ENCODE measurements at places on chromosomes 4 and X.

DNA sequence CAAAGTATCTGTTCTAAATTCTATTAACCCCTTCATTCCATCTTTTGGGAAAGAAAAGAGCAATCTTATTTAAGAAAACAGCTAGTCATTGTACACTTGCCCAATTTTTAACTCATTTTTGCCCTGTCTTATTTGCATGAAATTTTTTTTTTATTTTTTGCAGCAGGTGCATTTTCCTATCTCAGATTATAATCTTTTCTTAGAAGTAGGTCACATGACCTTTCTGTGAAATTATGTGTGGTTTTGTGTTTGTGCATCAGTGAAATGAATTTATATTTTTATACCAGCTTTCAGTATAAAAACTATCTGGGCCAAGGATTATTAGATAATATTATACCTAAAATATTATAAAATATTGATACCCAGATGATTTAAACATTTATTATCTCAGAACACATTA is 145.6 kb downstream of the INPP4B start:
- DNase-seq: no peak

DNA sequence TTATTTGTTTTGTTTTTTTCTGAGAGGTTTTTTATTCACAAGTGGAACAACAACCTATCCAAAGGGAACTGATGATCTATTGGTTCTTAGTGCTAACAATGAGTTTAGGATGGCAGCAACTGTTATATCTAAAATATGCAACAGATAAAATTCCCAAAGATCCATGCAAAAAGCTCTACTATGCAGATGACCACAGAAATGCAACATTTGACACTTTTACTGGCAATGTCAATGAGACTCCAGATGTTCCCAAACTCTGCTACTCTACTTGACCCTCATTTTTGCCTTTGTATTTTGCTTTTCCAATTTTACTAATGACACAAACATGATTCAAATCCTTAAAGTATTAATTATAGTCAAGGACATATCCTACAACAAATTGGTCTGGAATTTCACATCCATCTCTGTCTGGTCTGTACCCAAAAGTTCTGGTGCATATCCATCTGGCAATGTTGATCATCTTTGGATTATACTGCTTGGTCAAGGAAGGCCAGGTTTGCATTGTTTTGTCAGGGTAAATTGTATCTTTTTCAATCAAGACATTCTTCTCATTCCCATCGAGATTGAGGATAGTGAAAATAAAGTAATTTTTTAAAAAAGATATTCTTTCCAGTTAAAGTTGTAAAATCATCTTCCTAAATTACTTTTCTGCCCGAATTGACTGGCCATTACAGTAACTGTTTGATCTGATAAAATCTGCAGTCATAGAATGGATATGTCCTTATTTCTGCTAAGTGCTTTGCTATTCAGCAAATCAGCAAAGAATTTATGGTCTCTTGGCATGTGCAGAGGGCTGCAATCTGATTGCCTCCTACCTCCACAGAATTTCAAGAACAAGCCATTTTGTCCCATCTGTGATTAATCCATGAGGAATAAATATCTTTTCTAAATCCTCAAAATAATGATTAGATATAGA is 73.6 kb downstream of the FGFBP1 start:
- no peak for DNase-seq

DNA sequence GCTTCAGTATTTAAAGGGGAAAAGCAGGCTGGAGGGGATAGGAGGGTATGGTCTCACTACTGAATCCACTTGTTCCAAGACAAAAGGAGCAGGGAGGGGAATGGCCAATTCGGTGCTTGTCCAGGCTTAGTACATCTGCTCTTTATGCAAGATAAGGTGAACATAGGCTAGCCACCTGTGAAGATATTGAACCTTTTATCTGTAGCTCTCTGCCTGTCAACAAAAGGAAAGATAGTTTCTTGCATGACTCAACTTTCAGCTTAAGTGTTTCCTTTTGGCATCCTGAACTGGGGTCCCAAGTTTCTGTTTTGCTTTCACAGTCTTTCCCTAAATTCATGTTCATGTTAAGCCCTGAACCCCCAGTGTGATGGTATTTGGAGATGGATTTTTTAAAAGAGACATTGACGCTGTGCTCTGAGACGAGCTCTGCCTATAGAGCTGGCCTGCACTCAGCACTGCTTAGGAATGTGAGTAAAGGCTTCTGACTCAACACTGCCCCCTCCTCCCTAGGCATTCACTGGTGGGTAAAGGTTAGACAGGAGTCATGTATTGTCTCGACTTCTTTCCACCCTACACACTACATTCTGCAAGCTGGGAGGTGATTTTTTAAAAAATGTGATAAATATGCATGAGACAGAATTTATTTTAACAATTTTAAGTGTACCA is 28.2 kb downstream of the FAM149A start:
- peak; percentile 12 for DNase-seq

GRCh38 chrX:153765138-153766079 is 1.4 kb downstream of the PLXNB3 start:
- no peak for DNase-seq

DNA sequence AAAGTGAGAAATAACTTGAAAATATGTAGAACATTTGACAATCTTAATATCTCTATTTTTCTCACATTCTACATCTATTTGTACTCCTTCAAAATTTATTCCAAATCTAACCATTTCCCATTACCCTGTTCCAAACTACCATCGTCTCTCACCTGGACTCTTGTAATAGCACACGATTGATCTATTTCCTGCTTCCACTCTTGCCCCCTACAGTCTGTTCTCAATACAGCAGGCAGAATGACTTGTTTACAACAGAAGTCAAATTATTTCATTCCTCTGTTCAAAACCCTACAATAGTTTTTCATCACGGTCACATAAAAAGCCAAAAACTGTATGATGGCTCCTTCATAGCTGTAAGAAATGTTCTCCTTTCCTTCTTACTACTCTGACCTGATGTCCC is 21.1 kb upstream of the LUZP4 start:
- no peak for DNase-seq

- DNase-seq: no peak
Observed at GRCh38 chr4:186404562-186405134, 138.7 kb downstream of the F11 start.

DNA sequence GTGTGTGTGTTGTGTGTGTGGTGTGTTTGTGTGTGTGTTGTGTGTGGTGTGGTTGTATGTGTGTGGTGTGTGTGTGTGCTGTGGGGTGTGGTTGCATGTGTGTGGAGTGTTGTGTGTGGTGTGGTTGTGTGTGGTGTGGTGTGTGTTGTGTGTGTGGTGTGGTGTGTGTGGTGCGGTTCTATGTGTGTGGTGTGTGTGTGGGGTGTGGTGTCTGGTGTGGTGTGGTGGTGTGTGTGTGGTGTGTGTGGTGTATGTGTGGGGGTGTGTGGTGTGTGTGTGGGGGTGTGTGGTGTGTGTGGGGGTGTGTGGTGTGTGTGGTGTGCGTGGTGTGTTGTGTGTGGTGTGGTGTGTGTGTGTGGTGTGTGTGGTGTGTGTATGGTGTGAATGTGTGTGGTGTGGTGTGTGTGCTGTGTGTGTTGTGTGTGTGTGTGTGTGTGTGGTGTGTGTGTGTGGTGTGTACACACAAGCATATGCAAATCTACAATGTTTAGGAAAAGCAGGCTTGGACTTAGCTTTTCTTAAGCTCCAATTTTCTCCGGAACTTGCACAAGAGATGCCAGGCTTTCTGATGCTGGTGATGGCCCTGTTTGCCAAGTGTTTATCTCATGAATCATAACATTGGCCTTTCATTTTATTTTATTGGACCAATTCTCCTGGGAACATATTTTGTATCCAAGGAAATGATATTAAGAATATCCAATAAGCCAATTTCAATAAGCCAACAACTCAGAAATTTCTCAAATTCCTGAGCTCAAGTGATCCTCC is 148.7 kb downstream of the SPATA18 start:
- DNase-seq: peak; percentile 79

DNA sequence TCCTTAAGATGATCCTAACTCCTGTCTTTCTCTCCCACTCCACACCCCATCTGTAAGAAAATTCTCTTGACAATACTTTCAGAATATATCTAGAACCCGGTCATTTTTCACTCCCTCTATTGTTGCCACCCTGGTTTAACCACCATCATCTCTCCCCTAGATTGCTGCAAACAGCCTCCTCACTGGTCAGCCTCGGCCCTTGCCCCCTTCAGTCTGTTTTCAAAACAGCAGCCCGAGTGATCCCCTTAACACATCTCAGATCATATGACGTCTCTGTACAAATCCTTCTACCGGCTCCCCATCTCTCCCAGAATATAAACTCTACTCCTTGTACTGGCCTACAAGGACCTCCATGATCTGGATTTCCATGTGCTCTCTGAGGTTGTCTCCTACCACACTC is 35.2 kb upstream of the F9 start:
- DNase-seq: no peak

DNA sequence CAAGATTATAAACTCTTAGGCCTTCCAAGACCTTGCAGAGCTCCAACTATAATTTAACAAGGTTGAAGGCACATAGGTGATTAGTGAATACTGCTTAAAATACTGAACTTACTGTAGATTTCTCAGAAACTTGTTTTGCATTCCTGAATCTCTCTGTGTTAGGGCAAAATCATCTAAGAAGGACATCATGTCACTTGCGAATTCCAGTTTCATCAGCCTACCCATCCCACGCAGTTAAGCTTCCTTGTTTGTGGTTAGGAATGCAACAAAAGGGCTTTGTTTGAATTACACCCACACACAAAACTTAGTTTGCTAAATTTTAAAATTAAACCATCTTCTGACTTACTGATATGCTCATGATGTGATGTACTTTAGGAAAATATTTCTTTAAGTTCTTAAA is 174.0 kb downstream of the SOWAHB start:
- DNase-seq: peak; percentile 76

GRCh38 chr4:38672074-38672396 is 8.0 kb downstream of the KLF3 start:
- no peak for DNase-seq

All from AG08395 (cell line).